ENCODE measurements at places on chromosomes 11 and 22. TPM values are rescaled to one million over a fixed set of nuclear protein-coding genes. Genes with fewer than 3 reads are reported as not detected.
A peak's percentile ranks its signal among the peaks of the same experiment; 100 is the strongest.

GRCh38 chr22:28883657-28883916, 215 bp downstream of the ZNRF3 start:
- DNase-seq: no peak

- peak; percentile 28 for DNase-seq
Measured at GRCh38 chr11:87215236-87215635, 177.5 kb downstream of the TMEM135 start.

Gene ST14
- 105 TPM for total RNA-seq

Gene SLC22A12
- total RNA-seq: not detected

Gene MUC5AC
- under 0.01 TPM for total RNA-seq

Gene GDPD4
- not detected for total RNA-seq

Gene CSNK2A3
- 2.8 TPM for total RNA-seq

Data from bronchial epithelial cell (primary cell).